ENCODE measurements at places on chromosomes 4 and X.

GRCh38 chr4:74531963-74532794 lies 87.2 kb downstream of the AREG start:
- peak; percentile 37 for DNase-seq

GRCh38 chr4:104967034-104967401 lies 179.7 kb upstream of the TET2 start:
- DNase-seq, result no peak

- no peak for DNase-seq
Measured at GRCh38 chr4:155602351-155603140, 64.1 kb upstream of the GUCY1A1 start.

DNA sequence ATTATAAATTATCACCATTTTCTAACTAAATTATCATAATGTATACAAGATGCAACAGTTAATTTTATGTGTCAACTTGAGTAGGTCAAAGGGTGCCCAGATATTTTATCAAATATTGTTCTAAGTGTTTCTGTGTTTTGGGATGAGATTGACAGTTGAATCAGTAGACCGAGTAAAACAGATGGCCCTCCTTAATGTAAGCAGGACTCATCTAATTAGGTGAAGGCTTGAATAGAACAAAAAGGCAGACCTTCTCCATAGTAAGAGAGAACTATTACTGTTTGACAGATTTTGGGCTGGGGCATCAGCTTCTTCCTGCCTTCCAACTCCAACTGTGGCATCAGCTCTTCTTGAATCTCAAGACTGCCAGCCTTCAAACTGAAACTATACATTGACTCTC lies 185.8 kb downstream of the TRAM1L1 start:
- DNase-seq, result no peak

- DNase-seq, result no peak
Measured at GRCh38 chr4:1152290-1152689, 20.1 kb downstream of the SPON2 start.

- no peak for DNase-seq
Measured at GRCh38 chr4:40940756-40941155, 191.0 kb downstream of the NSUN7 start.

DNA sequence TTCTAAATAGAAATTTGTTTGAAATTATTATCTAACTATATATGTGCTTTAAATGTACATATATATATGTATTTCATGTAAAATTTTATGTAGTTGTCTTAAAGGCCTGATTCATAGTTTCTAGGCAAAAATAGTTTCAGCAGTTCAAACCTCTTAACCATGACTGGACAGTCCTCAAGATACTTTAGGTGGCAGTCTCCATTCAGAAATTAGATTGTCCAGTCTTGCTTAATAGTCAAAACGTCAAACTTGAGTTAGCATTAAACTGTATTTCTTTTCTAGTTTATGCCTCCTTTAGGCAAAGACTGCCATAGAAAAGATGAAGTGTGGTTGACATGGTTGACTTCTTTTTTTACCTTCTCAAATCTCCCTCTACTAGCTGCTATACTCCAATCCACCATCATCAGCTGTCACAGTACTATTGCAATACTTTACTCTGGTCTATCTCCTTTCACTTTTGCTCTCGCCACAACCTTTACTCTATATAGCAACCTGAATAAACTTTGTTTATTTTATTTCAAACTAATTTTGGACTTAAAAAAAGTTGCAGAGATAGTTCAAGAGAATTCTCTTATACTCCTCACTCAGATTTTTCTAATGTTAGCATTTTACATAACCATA lies 395.6 kb upstream of the DIPK2B start:
- DNase-seq, result no peak

DNA sequence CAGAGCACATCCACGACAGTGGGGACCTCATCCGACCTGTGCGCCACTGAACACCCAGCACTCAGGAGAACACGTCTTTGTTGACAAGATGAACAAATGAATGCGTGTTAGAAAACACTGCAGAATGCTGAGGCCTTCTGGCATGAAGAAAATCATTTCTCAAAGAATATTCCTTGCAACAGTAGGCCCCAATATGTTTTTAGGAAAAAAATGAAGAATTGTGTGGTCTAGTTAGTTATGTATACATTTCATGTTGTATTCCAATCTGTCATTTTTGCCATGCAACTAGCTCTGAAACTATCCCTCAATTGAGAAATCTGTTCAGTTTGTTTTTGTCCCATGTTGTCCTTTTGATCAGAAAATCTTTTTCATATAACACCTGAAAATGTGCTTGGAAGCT lies 77.4 kb upstream of the MAD2L1 start:
- no peak for DNase-seq

DNA sequence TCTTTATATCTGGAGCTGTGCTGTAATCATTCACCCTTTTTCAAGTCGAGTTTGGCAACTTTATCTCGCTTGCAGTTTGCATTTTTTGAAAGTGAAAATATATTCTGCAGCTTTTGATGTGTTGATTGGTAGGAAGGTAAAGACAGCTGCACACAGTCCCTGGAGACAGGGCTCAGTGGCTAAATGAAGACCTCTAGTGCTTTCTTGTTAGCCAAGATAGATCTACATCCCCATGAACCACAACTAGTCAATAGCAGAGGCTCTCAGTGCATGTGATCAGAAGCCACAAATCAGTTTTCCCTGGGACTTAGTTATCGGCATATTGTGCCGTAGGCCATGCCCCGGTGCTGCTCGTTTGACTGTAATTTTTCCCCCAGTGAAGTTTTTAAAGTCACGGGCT lies 587.7 kb upstream of the PITX2 start:
- no peak for DNase-seq

DNA sequence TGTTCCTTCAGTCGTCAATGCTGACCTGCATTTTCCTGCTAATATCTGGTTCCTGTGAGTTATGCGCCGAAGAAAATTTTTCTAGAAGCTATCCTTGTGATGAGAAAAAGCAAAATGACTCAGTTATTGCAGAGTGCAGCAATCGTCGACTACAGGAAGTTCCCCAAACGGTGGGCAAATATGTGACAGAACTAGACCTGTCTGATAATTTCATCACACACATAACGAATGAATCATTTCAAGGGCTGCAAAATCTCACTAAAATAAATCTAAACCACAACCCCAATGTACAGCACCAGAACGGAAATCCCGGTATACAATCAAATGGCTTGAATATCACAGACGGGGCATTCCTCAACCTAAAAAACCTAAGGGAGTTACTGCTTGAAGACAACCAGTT lies 12.6 kb downstream of the TLR8 start:
- no peak for DNase-seq

DNA sequence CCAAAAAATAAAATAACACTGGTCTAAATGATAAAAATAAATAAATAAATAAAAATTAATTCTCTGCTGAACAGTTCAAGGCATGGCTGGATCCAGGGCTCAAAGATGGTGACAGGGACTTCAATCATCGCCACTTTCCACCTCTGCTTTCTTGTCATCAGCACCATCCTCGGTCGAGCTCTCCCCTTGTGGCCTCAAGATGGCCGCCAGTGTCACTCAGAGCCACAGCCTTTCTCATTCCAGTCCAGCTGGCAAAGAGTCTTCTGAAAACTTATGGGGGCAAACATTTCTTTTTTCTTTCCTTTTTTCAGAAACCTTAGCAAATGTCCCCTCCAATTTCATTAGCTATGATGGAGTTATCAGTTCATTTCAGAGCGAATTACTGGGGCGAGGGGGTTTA lies 119.5 kb downstream of the RAB28 start:
- DNase-seq, result no peak

GRCh38 chr4:76732246-76732645 lies 165.7 kb downstream of the SOWAHB start:
- DNase-seq, result no peak
